DMS153 (cell line): ENCODE measurements at places on chromosomes 7 and 10.

DNA sequence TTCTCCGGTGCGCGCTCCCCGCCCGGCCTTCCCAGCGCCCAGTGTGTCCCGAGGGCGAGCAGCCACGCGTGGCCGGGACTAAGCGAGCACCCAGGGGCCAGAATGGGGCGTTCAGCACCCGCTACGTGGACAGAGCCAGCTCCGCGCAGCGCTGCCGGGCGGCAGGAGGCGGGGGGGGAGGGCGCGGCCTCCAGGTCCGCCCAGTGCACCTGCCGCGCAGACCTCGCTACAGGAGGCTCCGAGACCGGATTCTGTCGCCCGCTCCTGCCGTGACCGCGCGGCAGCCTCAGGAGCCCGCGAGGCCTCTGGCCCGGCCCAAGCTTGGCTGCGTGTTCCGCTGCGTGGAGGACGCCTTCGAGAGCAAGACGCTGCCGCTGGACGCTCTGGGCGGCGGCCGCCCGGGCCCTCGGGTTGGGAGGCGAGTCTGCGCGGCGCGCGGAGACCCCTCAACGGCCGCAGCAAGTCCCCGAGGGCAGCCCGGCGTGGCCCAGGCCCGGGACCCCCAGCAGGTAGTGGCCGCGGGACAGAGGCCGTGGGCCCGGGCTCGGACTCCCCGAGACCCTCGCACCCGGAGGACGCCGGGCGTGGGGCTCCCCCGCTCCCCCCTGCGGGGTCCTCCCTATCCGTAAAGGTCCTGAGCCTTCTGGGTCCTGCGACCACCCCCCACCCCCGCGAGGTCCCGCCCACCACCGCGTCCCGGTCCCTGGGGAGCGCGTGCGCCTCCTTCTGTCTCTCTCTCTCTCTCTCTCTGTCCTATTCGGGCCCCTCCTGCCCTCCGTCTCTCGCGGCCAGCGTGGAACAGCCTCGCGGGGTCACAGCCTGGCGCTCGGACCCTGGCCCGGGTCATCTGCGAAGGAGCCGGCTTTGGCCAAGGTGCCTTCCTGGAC lies 904 bp upstream of the DPYSL4 start:
- DNase-seq = peak; percentile 36

DNA sequence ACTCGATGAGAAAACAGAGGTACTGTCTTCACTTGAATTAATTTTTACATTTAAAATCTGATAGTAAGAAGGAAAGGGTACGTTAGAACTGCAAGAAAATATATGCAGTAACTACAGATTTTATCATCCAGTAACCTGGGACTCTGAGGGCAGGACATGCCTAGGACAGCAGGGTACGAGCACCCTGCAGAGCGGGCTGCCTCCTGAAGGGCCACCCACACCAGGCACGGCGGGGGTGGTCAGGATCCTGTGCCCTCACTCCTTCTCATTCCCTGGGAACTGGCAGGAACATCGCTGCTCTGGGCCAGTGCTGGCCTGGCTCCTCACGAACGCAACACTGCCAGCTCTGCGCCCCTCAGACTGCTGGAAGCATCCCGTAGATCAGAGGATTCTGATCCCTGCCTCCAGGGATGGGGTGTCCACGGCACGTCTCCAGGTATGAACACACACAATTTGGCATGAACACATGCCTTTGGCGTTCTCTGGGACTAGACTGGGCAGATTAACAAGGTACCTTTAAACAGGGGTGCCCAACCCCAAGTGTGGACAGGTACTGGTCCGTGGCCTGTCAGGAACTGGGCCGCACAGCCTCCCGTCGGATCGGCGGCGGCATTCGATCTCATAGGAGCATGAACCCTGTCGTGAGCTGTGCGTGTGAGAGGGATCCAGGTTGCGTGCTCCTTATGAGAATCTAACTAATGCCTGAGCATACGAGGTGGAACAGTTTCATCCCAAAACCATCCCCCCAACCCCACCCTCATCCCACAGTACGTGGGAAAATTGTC lies 99.3 kb upstream of the FAM20C start:
- no peak for DNase-seq

DNA sequence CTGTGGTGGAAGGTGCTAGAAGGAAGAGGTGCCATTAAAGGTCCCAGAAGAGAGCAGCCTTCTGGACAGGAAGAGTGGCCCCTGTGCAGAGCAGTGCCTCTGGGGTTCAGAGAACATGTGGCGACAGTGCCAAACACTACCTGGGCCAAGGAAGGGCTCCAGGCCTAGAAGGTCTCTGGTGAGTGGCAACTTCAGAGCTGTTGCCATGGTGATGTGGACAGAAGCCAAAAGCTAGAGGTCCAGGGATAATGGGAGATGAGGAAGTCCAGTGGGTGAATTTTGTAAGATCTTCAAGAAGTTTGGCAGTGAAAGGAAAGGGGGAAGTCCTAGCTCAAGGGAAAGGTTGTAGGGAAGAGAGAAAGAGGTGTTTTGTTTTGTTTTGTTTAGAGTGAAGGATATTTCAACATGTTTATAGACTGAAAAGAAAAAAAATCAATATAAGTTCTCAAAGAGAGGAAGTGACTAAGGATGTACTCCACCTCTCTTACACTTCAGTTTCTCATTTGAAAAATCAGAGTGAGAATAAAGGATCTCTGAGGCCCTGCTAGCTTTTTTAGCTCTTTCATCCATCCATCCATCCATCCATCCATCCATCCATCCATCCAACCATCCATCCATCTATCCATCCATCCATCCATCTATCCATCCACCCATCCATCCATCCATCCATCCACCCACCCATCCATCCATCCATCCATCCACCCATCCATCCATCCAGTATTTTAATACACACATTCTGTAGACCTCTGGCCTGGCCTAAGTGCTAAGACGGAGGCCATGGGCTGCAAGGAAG lies 77.1 kb upstream of the DUSP5 start:
- peak; percentile 59 for DNase-seq

GRCh38 chr10:24480447-24480846 lies 243.2 kb downstream of the ARHGAP21 start:
- DNase-seq = no peak

- DNase-seq = no peak
These were observed 66.8 kb downstream of the MAD1L1 start for GRCh38 chr7:2165610-2166594.

GRCh38 chr7:23353172-23353571 lies 54.0 kb downstream of the MALSU1 start:
- DNase-seq = peak; percentile 62

GRCh38 chr7:77222065-77222464 lies 22.4 kb upstream of the FGL2 start:
- DNase-seq = no peak

GRCh38 chr7:57821438-57822382 lies 371.7 kb downstream of the ZNF716 start:
- no peak for DNase-seq

- peak; percentile 37 for DNase-seq
These were observed 13.9 kb downstream of the ARHGAP19 start for GRCh38 chr10:97278491-97278989.

GRCh38 chr10:124942317-124943169 lies 620 bp downstream of the ZRANB1 start:
- no peak for DNase-seq

GRCh38 chr7:99272476-99273045 lies at the start of gene MYH16:
TSS of gene MYH16 (plus strand) at chr7:99272839.
- DNase-seq = no peak

DNA sequence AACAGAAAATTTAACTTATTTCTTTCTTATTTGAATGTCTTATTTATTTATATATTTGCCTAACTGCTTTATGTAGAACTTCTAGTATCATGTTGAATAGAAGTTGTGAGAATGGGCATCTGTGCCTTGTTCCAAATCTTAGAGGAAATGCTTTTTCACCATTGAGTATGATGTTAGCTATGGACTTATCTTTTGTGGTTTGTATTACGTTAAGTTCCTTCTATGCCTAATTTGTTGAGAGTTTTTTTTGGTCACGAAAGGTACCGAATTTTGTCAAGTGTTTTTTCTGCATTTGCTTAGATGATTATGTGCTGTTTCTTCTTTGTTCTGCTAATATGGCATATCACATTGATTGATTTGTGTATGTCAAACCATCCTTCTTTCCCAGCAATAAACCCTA lies 161.0 kb upstream of the TRIM24 start:
- no peak for DNase-seq

DNA sequence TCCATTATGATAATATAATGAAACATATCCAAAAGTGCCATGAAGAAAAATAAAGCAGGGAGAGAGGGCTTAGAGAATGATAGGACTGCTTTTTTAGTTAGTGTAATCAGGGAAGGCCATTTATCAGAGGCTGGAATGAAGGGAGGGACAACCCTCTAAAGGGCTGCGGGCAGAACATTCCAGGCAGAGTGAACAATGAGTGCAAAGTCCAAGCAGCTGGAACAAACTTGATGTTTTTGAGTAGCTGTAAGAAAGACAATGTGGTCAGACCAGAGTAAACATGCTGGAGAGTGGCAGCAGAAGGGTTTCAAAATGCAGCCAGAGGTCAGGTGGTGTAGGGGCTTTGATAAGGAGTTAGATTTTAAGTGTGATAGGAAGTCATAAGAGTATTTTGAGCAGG lies 65.6 kb upstream of the CCDC6 start:
- no peak for DNase-seq

- DNase-seq = no peak
These were observed 173.4 kb downstream of the ZMYND11 start for GRCh38 chr10:308572-309085.

- DNase-seq = no peak
These were observed 480 bp downstream of the VPS50 start for GRCh38 chr7:93232673-93233018.

DNA sequence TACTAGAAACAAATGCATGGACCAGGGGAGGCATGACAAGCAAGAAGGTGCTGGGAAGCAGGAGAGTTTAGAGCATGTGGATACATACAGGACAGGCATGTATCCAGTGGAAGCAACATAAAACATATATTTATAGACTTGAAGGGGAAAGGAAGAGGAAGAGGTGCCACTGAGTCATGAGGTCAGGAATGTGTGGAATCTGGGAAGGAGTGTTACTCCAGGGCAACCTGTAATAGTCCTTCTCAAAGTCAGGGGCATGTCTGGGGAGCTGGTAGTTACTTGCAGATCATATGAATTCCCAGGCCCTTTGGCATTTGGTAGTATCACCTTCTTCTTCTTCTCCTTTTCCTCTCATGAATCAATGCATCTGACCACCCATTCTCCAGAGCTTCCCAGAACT lies 246.6 kb downstream of the XPNPEP1 start:
- DNase-seq = no peak

GRCh38 chr7:92253251-92253650 lies 7.5 kb downstream of the ANKIB1 start:
- DNase-seq = no peak
